ENCODE measurements at places on chromosomes 12 and 14.

DNA sequence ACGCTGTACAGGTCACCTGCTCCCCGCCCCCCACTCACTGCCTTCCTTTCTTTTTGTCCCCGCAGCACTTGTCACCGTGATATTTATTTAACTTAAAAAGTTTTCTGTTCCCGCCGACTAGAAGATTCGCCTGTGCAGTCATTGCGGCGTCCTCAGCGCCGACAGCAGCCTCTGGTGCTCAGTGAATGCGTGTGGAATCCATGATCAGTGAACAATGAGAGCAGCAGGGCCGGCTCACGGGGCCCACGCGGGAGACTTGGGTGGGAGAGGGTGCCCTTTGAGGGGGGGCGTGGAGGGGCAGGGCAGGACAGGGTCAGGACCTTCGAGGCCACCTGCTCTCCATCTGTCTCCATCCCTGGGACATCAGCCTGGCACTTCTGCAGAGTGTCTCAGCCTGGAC, 24.5 kb downstream of the BEGAIN start:
- DNase-seq, result no peak

- DNase-seq, result no peak
These were observed 51.4 kb upstream of the BAZ1A start for GRCh38 chr14:34926552-34926951.

GRCh38 chr14:87491816-87492215, 501.2 kb downstream of the GALC start:
- no peak for DNase-seq

DNA sequence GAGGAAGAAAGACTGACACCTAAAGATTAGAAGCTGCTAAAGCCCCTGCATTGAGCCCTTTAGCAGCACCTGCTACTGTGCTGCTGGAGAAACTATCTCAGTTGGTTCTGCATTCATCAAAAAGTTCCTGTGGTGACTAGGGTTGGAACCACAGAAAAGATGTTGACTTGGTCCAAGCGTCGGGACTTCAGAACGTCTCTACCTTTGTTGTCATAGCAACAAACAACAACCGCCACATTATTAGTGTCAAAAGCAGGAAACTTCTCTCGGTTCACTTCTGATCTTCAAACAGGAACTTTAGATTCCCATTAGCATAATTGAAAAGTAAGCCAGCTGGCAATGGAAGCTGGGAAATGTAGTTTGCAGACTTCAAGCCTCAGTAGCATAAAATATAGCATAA, 368.0 kb downstream of the SEC23A start:
- no peak for DNase-seq
